Hypothalamus (tissue), 51 donors: ENCODE measurements at places on chromosomes 4 and X.

DNA sequence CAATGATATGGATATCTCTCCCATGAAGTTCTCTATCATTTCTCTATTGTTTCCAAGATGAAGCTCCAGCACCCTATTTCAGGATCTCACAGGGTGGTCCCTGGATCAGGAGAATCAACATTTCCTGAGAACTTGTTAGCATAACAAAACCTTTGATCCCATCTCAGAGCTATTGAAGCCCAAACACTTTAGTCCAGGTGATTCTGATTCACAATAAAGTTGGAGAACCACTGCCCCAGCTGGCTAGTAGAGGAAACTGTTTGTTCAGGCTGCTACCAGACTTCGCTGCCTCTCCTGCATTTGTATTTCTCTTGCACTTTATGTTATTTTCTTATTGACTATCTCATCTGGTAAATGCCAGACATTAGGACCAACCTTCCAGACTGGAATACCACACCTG, 65.4 kb downstream of the CEP44 start:
- DNase-seq = no peak

GRCh38 chrX:74272230-74272629, 31.8 kb upstream of the ZCCHC13 start:
- no peak for DNase-seq

- DNase-seq = no peak
Observed at GRCh38 chr4:127131527-127131926, 501.2 kb upstream of the INTU start.

GRCh38 chrX:122584981-122585380, 599.1 kb upstream of the GRIA3 start:
- DNase-seq = no peak

GRCh38 chr4:186820391-186820891, 96.8 kb upstream of the FAT1 start:
- DNase-seq = peak; percentile 8

GRCh38 chr4:166146806-166147540, 273.9 kb downstream of the TLL1 start:
- DNase-seq = no peak

DNA sequence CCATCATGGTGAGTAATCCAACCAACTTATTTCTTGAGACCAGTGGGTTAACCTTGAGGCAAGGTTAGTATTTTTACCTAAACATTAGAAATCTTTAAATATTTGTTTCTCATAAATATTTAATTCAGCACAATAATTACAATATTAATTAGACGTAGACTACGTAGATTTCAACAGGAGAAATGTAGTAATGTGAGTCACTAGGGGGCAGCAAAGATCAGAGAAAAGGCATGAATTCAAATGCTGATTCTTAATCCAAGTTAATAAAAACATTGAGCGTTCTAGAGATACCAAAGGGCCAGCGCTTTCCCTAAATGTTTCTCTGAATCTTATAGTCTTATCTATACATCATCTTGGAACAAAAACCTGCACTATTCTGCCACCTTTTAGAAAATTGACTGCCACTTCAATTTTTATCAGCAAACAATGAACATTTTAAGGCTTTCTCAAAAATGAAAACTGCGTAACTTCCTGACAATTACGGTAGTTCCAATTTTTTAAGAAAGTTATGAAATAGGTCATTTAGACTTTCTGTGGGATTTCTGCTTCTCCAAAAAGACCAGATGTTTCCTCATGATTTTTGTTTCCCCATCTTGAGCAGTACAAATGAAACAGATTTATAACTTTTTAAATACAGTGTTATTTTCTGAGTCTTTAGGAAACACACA, 180.7 kb downstream of the GASK1B start:
- peak; percentile 38 for DNase-seq

GRCh38 chr4:8704632-8705031, 112.1 kb downstream of the CPZ start:
- DNase-seq = no peak

DNA sequence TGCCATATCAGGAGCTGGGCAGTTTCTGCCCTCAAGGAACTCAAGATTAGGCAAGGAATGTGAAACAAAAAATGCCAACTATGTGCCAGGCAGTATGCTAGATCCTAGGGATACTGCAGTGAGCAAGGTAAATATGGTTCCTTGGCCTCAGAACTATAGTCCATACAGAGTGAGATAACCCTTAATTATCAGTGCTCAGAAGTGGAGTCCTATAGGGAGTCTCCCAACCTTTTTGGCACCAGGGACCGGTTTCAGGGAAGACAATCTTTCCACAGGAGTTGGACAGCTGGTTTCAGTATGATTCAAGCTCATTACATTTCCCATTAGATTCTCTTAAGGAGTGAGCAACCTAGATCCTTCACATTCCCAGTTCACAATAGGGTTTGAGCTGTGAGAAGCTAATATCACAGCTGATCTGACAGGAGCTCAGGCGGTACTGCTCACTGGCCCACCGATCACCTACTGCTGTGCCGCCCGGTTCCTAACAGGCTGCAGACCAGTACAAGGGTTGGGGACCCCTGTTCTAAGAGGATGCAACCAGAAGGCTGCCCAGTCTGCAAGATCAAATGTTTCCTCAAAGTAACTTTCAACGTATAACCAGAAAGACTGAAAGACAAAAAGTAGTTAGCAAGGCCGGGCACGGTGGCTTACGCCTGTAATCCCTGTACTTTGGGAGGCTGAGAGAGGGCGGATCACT, 1.7 kb upstream of the SRP72 start:
- DNase-seq = no peak

- DNase-seq = no peak
Observed at GRCh38 chrX:11970578-11971359, 167.5 kb upstream of the FRMPD4 start.
